ENCODE measurements at places on chromosomes 12 and 14.
A peak's percentile ranks its signal among the peaks of the same experiment; 100 is the strongest.

DNA sequence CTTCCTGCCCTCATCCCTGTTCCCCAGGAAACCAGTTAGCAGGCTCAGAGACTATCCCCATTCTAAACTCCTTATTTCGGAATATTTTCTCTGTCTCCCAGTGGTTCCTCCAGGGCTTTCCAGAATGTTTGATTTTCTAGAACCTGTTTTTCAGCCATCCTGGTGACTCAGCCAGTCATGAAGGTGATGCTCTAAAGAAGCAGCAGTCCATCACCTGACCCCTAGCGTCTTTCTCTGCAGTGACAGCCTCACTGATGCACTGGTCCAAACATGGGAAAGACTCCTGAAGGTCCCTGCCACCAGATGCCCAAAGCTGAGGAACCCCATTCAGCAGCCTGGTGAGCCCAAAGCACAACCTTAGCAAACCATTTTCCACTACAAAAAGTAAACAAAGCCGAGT, 212.6 kb downstream of the PHETA1 start:
- DNase-seq, result no peak

GRCh38 chr14:64891839-64892375, 12.2 kb upstream of the SPTB start:
- no peak for DNase-seq

GRCh38 chr12:89355243-89356068, 3.2 kb upstream of the DUSP6 start:
- DNase-seq, result no peak

DNA sequence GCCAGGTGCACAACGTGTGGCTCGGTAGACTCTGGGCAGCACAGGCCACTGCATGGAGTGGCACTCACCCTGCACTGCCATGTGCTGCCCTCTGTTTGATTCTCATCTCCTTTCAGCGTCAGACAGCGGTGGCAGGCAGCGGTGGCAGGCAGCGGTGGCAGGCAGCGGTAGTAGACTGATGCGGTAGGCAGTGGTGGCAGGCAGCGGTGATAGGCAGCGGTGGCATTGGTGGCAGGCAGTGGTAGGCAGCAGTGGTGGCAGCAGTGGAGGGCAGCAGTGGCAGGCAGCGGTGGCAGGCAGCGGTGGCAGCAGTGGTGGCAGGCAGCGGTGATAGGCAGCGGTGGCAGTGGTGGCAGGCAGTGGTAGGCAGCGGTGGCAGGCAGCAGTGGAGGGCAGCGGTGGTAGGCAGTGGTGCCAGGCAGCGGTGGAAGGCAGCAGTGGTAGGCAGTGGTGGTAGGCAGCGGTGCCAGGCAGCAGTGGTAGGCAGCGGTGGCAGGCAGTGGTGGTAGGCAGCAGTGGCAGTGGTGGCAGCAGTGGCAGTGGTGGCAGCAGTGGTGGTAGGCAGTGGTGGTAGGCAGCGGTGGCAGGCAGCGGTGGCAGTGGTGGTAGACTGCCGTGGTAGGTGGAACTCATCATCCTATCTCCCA, 6.0 kb upstream of the MEG3 start:
- no peak for DNase-seq

DNA sequence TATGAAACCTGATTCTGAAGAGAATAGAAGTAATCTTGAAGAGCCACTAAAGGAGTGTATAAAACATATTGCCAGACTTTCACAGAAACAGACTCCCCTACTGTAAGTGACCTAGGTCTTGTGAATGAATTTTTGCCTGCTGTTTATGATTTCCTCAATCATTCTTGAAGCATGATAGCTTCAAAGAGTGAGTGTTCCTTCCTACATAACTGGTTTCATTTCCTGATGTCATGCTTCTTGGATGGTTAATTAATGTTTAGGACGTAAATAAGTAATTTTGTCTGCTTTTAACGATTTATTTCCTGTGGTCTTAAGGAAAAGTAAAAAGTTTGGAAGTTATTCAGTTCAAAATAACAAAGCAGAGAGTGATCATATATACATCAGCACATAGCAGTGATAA, 129.8 kb downstream of the PIK3C2G start:
- no peak for DNase-seq

DNA sequence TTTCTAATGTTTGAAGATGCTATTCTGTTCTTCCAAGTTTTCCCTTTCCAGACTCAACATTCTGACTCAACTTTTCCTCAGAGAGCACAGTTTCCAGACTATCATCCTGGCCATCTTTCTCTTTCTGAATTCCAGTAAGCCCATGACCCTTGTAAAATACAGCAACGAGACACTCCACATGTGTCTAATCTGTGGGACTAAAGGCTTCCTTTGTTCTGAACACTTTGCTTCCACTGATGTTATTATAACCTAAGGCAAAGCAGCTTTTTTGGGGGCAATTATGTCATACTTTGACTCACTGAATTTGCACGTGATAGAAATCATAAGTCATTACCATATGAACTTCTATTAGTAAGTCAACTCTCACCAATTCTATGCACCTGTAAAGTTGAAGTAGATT, 6.3 kb upstream of the ART4 start:
- DNase-seq, result no peak

- no peak for DNase-seq
Observed at GRCh38 chr12:131928080-131928710, 881 bp upstream of the PUS1 start.

DNA sequence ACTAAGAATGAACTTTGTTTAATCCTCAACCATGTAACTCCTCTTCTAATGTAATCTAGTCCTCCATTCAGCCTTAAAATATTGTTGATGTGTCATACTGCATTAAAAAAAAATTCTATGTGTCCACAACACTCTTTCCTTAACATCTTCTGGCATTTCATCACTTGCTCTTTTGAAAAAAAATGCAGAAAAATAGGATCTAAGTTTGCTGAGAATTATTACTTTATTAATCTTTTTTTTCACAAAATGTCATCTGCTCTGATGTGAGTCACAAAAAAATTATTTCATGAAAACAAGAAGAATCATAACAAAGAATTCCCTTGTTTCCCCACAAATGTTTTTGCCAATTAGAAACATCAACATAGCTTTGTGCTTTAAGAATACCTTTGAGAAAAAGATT, 410.1 kb upstream of the MGAT4C start:
- no peak for DNase-seq

DNA sequence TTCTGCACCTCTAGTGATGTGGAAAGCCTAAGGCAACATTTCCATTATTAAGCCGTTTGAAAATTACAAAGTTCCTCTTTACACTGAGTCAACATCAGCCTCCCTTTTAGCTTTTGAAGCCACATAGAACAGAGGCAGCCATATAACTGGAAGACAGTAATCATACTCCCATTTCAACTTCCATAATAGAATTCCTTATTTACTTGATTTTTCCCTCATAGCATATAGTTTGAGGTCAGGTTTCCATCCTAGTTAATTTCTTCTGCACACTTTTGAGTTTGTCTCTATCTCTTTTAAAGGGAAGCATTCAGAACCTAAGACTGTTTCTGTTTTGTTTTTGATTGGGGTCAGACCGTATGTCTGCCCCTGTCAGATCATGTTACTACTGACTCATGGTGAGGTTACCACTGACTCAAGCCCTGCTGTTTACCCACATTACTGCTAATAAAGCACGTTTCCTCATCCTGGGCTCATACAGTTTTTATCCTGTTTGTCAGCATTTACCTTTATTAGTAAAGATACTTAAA, 161.0 kb downstream of the SLC38A4 start:
- DNase-seq, result no peak

- no peak for DNase-seq
Observed at GRCh38 chr12:111864913-111865312, 22.9 kb downstream of the MAPKAPK5 start.

DNA sequence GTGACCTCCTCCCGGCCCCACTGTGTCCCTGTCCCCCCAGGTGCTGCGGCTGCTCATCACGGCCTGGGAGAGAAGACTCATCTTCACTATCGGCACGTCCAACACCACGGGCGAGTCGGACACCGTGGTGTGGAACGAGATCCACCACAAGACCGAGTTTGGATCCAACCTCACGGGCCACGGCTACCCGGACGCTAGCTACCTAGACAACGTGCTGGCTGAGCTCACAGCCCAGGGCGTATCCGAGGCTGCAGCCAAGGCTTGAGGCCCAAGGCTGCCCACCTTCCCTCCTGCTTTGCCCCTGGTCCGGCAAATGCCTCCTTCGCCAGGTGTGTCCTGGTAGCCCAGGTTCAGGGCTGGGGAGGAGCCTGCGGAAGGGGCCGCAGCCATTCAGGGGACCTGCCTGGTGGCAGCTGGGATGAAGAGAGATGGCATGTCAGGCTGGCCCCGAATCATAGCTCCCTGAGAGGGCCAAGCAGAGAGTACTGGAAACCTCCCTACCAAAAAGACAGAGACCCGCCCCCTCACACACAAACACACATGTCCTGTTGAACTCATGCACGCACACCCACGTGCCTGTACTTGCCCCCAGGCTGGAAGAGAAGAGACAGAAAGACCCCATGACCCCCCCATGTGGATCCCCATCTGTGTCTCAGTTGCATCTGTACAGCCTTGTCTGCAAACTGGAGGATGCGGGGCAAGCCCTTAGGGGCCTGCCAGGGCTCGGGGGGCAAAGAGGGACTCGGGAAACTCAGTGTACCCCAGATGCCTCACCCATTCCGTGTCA, 38.7 kb downstream of the RASAL1 start:
- no peak for DNase-seq

GRCh38 chr12:97260786-97261185, 201.8 kb upstream of the RMST start:
- DNase-seq, result no peak

DNA sequence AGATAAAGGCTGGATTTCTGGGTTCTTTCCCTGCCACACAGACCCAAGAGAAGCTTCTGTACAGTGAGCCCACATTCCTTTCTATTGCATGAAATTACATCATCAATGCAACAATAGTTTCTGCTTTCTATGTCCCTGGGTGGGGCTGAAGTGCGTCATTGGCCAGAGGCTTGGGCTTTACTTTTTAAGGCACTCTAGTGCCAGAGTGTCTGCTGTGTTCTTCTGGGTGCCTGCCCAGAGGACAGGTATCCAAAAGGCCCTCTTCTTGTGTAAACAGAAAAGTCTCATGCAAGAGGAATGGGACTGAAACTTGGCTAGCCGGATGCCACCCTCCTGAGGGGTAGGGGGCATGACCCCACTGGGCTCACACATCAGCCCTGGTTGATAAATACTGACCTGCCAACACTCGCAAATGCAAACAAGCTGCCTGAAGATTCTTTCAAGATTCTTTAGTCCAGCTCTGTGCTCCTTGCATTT, 5.9 kb downstream of the KRT86 start:
- no peak for DNase-seq

GRCh38 chr14:74843653-74844052, 32.3 kb downstream of the PROX2 start:
- no peak for DNase-seq

- no peak for DNase-seq
Observed at GRCh38 chr12:1792406-1792805, 28.0 kb upstream of the LRTM2 start.

- DNase-seq, result no peak
Observed at GRCh38 chr12:117328556-117329100, 32.8 kb downstream of the NOS1 start.

- DNase-seq, result no peak
Observed at GRCh38 chr12:30631740-30632139, 63.9 kb downstream of the IPO8 start.

DNA sequence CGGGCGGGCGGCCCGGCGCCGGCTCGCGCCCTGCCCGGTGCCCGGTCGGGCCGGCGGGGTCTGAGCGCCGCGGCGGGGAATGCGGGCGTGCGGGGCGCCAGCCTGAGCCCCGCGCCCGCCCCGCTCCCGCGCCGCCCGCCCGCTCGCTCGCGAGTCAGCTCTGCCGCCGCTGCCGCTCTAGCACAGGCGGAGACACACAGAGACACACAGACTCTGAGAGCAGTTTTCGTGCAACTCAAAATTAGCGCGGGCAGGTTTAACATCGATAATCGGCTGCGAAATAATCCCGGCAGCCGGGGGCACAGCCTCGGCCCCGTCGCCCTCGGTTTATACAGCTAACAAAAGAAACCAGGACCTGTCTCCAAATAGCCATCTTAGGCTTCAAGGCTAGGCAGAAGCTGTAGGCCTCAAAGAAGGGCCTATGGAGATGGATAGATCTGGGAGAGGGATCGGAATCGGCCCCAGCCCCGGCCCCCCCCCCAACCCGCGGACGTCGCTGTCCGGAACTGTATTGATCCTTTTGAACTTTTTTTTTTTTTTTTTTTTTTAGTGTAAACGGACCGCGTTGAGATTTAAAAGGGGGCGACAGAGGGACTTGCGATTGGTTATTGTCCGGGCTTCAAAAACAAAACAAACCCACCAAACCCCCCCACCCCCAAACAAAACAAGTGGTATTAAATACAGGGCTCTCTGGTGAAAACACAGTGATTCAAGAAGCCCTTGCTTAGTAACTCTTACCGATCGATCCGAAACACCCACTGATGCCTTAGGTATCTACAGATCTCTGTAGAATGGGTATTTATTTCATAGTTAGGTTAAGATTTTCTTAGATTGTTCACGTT, 1.1 kb downstream of the ARID2 start:
- DNase-seq, result no peak

DNA sequence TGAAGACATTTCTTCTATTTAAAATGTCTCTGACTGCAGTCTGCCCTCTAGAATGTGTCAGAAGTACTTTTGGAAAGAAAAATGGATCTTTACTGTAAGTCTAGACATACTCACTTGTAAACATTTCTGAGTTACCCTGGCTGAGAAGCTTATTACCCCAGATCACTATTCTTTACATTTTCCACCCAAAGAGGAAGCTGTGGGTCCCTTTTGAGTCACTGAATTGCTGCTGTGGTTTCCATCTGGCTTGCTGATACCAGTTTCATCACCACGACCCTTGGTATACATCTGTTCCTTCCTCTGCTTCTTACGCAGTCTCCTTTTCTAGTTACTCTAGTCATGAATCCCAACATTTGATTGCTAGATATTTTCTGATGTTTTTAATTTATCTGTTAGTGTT, 20.2 kb upstream of the CLEC4D start:
- no peak for DNase-seq

GRCh38 chr14:75402867-75403413, 24.9 kb upstream of the JDP2 start:
- DNase-seq, result no peak

- no peak for DNase-seq
Observed at GRCh38 chr14:67232066-67232465, 9.2 kb upstream of the PALS1 start.

- peak; percentile 12 for DNase-seq
Observed at GRCh38 chr12:11969437-11970154, 101.1 kb upstream of the BCL2L14 start.
